ENCODE measurements at places on chromosomes 13 and 19.

DNA sequence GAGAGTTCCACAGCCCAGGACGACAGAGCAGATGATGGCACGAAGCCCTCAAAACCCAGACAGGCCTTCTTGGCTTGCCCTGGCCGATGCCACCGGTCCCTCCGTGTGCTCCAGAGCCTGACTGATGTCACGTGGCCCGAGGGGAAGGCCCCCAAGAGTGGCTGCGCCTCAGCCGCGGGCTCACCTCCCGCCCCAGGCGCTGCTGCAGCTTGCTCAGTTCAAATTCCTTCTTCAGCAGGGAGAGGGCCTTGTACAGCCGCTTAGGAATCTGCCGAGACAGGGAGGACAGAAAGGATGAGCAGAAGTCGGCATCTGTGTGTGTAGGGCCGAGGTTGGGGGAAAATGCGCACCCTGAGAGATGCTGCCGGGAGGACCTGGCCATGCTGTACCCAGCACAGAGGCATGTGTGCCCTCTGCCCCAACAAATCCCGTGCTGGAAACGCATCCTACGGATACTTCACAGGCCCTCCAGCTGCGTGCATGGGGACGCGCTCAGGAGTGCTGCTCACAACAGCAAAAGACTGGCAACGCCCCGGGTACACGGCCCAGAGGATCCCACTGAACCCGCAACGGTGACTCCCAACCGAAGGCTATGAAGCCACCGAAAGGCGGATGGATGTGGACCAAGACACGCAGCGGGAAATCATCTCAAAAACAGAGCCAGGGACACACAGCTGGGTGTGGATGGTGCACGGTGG is 12.9 kb downstream of the LONP1 start:
- no peak overlapping the region for H3K4me3 ChIP-seq
- H3K27ac ChIP-seq, result no peak overlapping the region
- H3K36me3 ChIP-seq, result peaks cover 96% of the 10 kb centered on the region
- H3K4me1 ChIP-seq, result no peaks in the 10 kb centered on the region

DNA sequence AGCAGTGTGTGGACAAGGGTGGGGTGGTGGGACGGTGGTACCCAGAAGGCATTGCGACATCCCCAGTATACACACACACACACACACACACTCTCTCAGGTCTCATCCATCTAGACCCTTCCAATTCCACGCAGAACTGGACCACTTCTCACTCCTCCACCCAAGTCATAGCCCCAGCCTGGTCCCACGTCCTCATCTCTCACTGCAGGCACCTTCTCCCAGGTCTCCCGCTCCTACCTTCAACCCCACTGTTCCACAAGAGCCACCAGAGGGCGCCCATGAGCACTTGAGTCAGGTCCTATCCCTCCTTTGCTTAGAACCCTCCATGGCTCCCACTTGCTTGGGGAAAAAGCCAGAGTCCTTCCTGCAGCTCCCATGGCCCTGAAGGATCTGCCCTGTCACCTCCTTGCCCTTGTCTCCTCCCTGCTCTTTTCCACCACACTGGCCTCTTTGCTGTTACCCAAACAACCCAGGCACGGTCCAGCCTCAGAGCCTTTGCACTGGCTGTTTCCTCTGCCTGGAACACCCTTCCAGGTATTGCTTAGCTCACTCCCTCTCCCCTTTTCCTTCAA is 62.6 kb downstream of the IER2 start:
- ATAC-seq, result no peak
- no peaks in the 10 kb centered on the region for H3K36me3 ChIP-seq
- H3K4me3 ChIP-seq, result no peak overlapping the region
- H3K27me3 ChIP-seq, result no peaks in the 10 kb centered on the region

DNA sequence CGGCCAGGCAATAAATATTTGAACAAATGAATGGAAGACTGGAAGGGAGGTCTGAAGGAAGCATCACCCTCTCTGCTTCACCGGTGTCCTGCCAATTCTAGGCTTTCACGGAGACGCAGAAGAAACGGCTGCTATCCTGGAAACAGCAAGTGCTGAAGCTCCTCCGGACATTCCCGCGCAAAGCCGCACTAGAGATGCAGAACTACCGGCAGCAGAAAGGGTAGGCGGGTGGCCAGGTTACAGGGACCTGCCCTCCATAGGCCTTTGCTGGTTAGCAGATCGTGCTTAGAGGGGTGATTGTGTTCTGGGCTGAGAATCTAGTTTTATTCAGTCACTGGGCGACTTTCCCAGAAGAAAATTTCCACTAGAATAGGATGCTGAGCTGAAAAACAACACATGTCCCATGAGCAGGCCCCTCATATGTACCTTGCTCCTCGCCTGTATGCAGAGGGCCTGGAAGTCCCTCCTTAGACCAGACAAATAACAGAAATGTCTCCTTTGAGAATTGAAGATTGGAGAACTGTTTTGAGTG is 11.0 kb downstream of the PAF1 start:
- no peak overlapping the region for H3K4me3 ChIP-seq
- H3K36me3 ChIP-seq, result peaks cover 96% of the 10 kb centered on the region
- peak; percentile 17 for ATAC-seq
- H3K27ac ChIP-seq, result peak overlapping the region; percentile 51
- H3K4me1 ChIP-seq, result peaks cover 6% of the 10 kb centered on the region
- H3K27me3 ChIP-seq, result no peaks in the 10 kb centered on the region

- no peak overlapping the region for H3K27ac ChIP-seq
- H3K27me3 ChIP-seq, result no peaks in the 10 kb centered on the region
- no peak for ATAC-seq
- H3K4me1 ChIP-seq, result no peaks in the 10 kb centered on the region
- no peaks in the 10 kb centered on the region for H3K36me3 ChIP-seq
These were observed 103.5 kb downstream of the SUCLA2 start for GRCh38 chr13:47897411-47898050.

- no peak for ATAC-seq
- no peak overlapping the region for H3K4me3 ChIP-seq
- peaks cover 2% of the 10 kb centered on the region for H3K4me1 ChIP-seq
- no peak overlapping the region for H3K27ac ChIP-seq
- no peaks in the 10 kb centered on the region for H3K27me3 ChIP-seq
These were observed 87.5 kb downstream of the ZMYM2 start for GRCh38 chr13:20045950-20046548.

Measured in gastroesophageal sphincter (tissue), 4 donors.